ENCODE measurements at places on chromosomes 11 and 22. TPM values are rescaled to one million over a fixed set of nuclear protein-coding genes. Genes with fewer than 3 reads are reported as not detected.

Gene PAMR1
- 9.4 TPM for polyA plus RNA-seq

DNA sequence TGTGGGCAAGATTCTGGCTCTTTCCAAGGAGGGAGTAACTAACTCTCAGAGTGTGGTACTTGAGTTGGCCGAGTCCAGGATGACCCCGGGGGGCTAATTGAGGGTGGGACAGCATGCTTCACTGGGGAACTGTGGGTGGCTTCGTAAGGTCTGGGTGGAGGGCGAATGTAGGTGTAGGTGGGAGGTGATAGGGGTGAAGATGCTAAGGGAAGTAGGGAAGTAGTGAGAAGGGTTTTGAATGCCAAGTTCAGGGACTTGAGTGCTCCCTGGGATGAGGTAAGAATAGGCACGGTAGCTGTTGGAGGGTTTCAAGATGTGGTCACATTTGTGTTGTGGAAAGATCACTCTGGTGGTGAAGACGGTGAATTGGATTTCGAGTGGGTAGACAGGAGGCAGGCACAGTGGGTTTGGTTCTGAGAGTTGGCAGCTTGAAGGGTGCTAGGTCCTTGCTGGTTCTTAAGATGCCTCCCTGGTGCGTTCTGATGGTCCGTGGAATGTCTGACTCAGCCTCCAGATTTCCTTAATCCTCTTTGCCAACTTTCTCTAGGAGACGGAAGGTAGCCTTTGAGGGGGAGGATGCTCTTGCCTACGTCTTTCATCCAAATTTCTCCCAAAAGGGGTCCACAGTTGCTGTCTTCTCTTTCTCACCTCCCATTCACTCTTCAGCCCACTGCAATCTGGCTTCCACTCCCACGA, 2.5 kb upstream of the DNAL4 start:
- no peak for DNase-seq

GRCh38 chr22:46108564-46109473, 41.5 kb upstream of the PPARA start:
- DNase-seq = no peak

- DNase-seq = no peak
Measured at GRCh38 chr22:37400719-37401118, 26.6 kb downstream of the ELFN2 start.

GRCh38 chr11:976431-977160, 50.9 kb downstream of the AP2A2 start:
- no peak for DNase-seq

DNA sequence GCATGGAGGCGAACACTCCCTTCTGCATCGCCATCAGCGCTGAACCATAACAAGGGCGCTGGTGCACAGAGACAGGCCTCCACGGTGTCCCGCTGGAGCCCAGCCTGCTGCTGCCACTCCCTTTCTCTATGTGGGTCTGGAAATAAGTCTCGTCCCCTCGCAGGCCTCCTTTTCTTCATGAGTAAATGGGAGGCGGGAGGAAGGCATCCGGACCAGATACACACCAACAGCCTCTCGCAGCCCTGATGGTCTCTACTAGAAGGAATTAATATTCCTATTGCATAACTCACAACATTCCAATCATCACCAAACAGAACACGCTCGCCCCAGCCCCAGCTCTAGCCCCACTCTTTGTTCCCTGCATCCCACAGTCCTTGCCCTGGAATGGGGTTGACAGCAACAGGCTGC, 14.9 kb downstream of the RASD2 start:
- peak; percentile 41 for DNase-seq

- peak; percentile 53 for DNase-seq
Measured at GRCh38 chr22:36873614-36874308, 13.0 kb downstream of the NCF4 start.

Gene TSPAN32
- 2.8 TPM for polyA plus RNA-seq

DNA sequence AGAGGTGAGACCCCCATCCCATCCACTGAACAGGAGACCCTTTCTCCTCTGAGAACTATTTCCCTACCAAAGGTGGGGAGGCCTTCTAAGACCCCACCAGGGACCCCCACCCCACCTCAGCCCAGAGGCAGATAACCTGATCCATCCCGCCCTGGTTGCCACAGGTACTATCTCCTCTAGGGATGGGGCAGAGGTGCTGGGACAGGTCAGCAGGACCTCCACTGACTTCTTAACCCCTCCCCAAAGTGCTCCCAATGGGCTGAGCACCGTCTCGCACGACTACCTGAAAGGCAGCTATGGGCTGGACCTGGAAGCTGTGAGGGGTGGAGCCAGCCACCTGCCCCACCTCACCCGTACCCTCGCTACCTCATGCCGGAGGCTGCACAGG, 4.3 kb downstream of the INPPL1 start:
- no peak for DNase-seq

GRCh38 chr11:42595876-42596275, 715.9 kb upstream of the API5 start:
- no peak for DNase-seq

Gene CD44
- 11.2 TPM for polyA plus RNA-seq

- DNase-seq = no peak
Measured at GRCh38 chr11:98155696-98156095, 865.1 kb upstream of the CNTN5 start.

- no peak for DNase-seq
Measured at GRCh38 chr11:127274328-127274676, 273.7 kb upstream of the KIRREL3 start.

DNA sequence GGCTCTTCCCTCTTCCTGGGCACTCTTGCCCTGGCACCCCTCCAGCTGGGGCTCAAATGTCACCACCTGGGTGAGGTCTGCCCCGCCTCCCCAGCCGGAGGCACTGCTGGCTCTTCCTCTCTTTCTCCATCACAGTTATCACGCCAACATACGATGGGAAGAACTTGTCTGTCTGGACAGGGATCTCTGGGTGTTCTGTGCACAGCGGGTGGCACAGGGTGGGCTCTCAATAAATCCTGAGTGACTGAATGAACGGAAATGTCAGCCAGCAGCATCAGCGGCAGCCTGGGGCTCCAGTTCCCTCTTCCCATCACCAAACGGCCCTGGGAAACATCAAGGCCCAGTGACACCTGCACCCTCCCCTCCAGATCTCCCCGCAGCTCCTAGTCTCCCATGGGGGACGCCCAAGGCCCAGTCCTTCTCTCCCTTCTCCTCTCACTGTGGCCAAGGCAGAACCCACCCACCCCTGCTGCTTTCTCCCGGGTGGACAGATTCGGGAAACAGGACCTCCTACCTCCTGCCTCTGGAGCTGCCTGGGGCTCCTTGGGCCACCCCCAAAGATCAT, 440 bp upstream of the SLC25A45 start:
- no peak for DNase-seq

Gene PRG2
- polyA plus RNA-seq = 1.5 TPM

Gene DRICH1
- polyA plus RNA-seq = 2.5 TPM

GRCh38 chr11:109338131-109338530, 83.9 kb upstream of the C11orf87 start:
- no peak for DNase-seq

Gene DMC1
- polyA plus RNA-seq = 4.1 TPM

All from renal pelvis (tissue), 12 donors.